CD4-positive, alpha-beta T cell treated with Interleukin-2 at 100 ng/mL for 4 hours (primary cell): ENCODE measurements at places on chromosomes 4 and X.

- no peak for DNase-seq
Observed at GRCh38 chr4:40553995-40554394, 75.7 kb downstream of the RBM47 start.

GRCh38 chrX:37320541-37321203 is 28.5 kb upstream of the PRRG1 start:
- DNase-seq: no peak

DNA sequence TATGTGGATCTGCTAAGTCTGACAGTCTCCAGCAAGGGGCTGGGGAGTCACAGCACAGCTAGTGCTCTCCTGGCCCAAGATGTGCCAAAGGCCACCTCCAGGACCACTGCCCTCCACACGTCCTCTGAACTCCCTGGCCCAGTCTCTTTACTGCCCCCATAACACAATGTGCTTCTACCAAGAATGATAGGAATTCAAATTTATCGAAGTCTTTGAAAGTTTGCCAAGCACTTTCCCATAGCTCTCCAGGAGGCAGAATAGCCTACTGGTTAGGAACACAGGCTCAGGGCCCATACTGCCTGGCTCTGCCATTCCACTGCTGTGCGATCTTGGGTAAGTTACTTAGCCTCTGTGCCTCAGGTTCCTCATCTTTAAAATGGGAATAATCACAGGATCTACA is 86.7 kb downstream of the NHSL2 start:
- no peak for DNase-seq

GRCh38 chr4:172826861-172827260 is 341.8 kb upstream of the GALNT7 start:
- DNase-seq: no peak

DNA sequence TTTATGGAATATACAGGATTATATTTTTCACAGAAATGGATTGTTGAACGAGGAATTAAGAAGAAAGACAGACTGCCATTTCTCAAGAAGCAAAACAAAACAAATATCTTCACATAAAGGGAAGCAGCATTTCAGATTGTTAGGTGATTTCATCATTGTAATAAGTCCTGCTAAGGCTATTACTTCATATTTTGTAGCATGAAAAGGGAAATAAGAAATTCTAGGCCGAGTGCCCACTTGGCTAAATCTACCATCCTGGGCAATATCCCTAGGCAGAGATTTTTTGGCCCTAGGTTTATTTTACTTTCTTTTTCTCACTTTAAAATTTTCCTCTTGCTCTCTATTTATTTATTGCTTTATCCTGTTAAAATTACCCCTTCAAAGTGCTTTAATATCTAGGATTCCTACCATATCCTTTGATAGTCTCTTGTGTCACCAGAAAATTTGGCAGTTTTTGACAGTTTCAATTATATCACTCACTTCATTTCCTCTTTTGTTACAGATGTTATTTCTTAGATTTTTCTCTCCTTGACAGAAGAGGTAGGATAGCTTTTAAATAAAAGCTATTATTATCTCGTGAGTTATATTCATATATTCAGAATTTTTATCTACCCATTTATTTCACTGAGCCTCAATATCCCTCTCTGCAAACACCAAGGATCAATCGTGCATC is 142.3 kb downstream of the PDGFC start:
- DNase-seq: no peak

DNA sequence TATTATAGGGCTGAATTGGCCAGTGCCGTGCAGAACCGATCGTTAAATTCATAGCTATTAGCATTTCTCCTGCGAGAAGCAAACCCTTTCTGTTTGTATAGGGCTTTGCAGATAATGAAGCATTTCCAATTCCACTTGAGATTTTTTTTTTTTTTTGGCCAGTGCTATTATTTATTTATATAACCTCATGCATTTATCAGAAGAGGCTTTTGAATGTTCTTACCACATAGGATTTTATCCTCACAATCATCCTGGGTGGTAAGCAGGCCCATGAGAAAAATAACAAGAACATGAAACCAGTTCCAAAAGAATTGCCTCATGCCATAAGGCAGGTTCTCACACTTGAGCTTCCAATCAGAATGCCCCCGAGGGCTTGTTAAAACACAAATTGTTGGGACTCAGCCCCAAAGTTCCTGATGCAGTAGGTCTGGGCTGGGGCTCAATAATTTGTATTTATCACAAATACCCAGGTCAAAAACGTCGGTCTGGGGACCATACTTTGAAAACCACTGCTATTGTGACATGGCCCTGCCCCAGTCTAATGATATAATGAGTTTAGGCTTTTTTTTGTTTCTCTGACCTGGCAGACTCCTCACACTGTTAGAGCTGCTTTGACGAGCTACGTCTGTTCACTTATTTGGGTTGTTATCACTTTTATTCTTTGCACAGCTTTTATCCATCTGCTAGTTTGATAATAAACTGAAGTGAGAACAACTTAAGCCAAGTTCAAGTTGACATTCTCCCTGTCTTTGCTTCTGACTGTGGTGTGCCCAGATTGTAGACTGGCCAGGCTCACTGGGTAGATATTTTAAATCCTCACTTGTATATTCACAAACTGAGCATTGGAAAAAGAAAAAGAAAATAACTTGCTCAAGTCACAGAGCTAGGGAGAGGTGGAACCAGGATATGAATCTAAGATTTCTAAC is 20.1 kb downstream of the SUPT20HL1 start:
- no peak for DNase-seq

- DNase-seq: no peak
Observed at GRCh38 chr4:825063-825970, 612 bp downstream of the CPLX1 start.

DNA sequence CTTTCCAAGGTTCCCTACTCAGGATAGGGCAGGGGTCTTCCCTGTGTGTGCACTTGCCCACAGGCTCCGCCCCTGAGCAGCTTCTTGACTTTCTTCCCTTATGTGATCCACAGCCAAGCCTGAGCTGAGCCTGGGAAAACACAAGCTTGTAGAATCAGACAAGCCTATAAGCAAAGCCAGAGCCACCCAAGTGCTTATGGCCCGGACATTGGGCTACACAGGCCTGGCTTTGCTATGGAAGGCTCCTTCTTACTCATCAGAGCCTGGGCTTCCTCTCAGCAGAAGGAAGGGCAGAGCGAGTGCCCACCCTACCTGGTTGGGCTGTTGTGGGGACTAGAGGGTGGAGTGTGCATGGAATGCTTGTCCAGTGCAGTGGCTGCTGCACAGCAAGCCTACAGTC is 1.3 kb upstream of the TNIP2 start:
- no peak for DNase-seq

DNA sequence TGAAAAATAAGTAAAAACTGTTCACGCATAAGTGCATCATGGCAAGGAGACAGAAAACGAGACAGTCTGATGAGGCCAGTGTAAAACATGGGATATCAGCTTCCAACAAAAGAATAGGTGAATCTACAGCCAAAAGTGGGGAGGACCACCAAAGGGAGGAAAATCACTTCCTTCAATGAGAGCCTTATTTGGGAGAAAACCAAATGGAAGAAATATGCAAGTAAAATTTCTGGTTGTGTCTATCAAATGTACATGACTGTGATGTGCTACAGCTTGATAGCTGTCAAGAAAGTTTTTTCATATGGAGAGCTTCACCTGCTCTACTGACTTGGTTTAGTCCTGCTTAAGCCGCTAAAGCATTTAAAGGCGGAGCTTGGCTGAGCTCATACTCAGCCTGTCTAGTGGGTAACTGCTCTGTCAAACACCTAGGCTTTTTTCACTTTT is 66.2 kb downstream of the MAGEA1 start:
- DNase-seq: no peak

DNA sequence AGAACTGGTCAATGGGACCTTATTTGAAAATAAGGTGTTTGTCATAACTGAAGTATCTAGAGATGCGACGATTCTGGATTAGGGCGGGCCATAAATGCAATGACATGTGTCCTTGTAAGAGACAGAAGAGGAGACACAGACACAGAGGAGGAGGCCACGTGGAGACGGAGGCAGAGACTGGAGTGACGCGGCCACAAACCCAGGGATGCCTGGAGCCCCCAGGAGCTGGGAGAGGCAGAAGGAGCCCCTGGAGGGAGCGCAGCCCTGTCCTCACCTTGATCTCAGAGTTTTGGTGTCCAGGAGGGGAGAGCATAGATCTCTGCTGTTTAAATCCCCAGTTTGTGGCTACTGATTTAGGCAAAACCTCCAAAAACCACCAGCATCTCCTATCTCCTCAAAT is 5.0 kb downstream of the GTPBP6 start:
- DNase-seq: no peak

GRCh38 chr4:15498356-15498755 is 28.7 kb downstream of the CC2D2A start:
- no peak for DNase-seq

DNA sequence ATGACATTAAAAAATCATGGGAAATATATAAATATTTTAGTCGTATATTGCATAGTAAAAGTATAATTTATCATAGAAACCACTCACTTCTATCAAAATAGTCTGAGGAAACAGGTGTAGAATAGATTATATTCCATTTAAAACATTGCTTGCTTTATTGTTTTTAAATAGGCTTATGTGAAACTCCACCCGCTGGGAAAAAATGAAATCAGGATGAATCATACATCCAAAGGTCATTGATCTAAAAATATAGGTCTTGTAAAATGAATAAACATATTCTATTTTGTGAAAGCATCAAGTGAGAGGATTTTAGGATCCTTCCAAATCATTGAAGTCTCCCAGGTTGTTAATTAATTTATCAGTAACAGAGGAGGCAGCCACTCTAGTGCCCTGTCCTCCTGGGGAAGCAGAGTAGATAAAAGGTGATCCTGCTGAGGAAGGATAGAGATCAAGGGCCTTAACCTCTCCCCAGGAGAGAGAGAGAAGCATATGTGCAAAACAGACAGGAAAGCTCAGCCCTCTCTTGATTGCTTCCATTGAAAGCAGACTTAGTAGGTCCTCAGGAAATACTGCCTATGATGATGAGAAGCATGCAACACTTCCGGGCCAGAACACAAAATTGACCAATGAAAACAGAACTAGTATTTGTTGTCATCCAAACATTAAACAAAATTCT is 96.8 kb upstream of the MAP9 start:
- DNase-seq: no peak

DNA sequence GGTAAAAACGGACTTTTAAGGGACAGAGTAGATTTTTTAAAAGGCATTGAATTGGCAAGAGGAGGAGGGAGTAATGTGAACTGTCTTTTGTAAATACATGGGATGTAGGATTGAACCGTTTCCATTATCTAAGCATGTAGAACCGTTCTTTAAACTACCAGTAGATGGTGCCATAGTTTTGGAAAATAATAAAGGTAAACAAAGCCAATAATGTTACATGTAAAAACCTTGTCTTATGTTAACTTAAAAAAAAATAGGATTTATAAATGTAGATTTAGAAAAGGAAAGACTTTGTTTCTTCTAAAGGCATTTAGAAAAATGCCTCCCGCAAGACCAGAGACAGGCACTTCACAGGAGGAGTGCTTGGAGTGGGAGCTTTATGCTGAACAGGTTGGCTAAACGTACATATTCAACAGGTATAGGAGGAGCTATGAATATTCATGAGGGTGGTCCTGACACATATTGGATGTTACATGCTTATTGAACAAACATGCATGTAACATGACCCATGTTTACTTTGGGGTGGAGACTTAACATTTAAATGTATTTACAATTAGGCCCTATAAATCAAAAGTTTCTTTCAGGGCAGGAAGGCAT is 45.5 kb upstream of the FAM241A start:
- peak; percentile 62 for DNase-seq

DNA sequence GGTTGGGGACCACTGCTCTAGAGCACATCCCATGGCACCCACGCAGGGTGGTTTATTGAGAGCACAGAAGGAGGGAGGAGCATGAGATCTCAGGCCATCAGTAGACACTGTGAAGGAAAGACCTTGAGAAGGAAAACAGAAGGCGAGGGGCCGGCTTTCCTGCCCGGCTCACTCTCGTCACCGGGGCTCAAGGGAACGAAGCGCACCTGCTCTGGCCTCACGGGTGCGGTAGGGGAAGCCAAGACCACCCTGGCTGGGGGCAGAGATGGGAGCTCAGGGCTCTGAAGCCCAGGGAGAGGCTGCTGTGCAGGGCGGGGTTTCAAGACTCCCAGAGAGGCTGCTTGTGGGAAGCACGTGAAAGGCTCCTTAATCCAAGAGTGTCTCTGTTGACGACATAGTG is 105.9 kb downstream of the TNIP2 start:
- DNase-seq: no peak

DNA sequence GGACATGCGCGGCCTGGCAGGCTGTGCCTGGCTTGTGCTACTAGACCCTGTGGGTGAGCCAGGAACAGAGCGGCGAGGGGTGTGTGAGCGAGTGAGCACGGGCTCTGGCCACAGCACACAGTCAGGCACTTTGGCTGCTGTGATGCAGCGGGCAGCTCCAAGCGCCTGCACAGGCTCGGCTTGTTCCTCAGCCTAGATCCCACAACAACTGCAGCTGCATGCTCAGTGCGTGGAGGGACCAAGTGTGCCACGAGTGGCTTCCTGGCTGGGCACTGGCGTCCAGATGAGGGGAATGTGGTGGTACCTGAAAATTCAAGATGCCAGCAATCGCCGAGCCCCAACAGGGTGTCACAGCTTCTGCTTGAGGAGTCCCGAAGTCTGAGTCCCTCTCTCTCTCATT is 1056.6 kb downstream of the RAPGEF2 start:
- DNase-seq: no peak

DNA sequence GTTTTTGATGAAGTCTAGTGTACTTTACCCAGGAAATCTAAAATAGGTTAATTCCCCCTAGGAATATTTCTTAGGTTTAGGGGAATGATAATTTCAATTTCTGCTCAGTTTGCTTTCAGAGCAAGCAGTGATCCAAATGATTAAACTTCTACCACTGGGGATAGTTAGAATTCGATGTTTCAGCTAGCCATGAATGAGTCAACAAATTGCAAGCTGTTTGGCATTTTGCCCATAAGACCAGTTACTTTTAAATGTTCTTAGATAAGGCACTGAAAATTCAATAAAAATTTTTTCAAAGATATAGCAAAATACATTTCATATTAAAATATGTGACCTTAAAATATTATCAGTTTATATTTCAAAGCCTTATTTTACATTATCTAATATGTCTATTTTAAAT is 993.6 kb downstream of the ARAP2 start:
- no peak for DNase-seq

DNA sequence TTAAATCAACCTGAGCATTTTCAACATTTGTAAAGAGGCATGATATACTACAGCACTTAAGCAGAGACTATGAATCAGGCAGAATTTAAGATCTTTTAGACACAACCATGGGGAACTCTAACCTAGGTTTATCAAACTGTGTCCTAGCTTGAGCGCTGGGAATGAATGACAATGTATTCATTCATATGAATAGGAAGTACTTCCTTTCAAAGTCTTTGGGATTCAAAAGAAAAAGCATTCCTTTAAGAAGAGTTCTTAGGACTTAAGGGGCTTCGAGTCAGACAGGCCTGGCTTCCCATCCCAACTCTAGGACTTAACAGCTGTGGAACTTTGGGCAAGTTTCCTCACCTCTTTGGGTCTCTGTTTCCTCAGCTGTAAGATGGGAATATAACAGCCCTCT is 104.6 kb downstream of the ANAPC4 start:
- DNase-seq: no peak

DNA sequence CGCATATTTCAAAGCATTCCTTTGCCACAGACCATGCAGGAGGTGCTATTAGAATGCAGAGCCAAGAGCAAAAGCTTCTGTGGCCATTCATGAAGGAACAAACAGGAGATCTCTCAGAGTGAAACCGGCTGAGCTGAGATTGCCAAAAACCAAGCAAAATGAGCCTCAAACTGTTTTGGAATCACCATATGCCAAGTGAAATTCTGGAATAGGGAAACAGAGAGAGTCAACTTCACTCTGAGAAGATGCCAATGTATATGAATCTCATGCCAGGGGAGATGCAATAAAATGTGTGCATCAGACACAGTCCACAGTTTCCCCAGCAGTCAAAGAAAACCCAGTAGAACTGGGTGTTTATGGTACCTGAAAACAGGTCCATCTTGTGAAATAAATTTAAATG is 42.3 kb downstream of the SRPX start:
- DNase-seq: no peak
